ENCODE measurements at places on chromosomes 12 and 14.

GRCh38 chr12:123142518-123142840, 8.4 kb downstream of the PITPNM2 start:
- no peak for DNase-seq

- no peak for DNase-seq
These were observed 76.9 kb upstream of the ANO4 start for GRCh38 chr12:100717733-100718067.

- no peak for DNase-seq
These were observed 17.5 kb downstream of the BIN2 start for GRCh38 chr12:51306507-51306906.

DNA sequence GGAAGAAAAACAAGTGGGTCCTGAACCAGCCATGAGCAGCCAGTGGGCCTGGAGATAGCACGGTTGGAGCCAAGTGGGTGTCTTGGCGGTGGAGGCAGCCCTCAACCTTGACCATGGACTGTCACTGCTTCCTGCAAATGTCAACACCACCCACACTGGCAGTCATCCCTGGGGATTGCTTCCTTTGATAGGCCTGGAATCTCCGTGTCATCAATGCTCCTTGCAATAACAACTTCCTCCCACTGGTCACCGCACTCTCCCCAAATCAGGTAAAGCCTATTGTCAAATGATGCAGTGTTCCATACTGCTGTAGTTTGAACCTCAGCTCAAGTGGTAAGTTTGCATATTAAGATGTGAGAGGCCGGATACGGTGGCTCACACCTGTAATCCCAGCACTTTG, 129.1 kb downstream of the NTF3 start:
- DNase-seq, result no peak

DNA sequence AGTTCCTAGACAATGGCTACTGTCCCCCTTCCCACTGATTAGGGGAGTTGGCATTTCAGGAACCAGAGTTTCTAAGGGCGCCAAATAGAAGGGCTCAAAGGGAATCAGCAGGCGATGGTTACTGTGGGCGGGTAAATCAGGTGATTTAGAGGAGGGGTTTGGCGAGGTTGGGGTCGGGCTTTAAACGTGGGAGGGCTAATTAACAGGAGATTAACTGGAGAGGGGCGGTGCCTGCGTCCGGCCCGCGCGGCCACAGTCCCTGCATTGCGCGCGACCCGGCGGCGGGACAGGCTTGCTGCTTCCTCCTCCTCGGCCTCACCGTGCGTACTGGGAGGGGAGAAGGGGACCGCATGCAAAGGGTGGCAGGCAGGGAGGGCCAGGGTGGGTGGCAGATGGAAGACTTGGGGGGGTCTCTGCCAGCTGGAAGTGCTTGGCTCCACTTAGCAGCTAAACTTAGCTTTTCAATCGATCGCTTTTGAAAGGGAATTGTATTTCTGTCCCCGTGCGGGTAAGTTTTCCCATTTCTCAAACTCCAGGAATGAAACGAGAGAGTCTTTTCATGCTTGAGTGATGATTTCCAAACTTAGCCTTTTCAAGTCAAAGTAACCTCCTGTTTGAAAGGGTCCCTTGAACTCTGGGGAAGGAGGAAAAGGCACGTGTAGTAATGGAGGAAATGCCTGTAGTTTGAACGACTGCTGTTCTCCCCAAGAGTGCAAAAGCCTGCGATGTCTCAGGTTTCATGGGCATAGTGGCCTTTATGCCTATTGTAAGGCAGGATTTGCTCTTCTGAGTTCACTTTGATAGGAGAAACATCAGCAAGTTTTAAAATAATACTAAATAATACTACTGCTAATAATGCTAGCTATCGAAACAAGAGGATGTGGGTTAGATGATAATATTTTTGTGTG, at the start of gene MGST1:
TSS of gene MGST1 (plus strand) at position 255 of the 908 bp plus-strand sequence. CDS start 6,608 bp downstream, outside the sequence.
- DNase-seq, result no peak

- DNase-seq, result no peak
These were observed 32.8 kb downstream of the RBM19 start for GRCh38 chr12:113933201-113933786.

- DNase-seq, result no peak
These were observed 25.3 kb downstream of the CMKLR1 start for GRCh38 chr12:108313606-108314351.
